ENCODE measurements at places on chromosomes 11 and 22.

DNA sequence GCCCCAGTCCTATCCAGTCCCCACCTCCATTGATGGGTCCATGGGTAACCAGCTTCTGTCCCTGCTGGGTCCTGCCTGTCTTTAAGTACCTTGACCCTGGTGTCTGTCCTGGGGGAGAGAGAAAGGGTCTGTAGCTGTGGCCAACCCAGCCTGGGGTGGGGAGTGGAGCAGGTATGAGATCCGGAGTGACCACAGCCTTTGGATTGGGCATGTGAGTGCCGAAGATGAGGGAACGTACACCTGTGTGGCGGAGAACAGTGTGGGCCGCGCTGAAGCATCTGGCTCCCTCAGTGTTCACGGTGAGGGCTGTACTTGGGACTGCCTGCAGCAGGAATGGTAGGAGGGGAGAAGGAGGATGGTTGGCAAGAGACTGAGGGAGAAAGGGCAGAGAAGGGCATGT lies 5.2 kb downstream of the ROBO3 start:
- no peak for DNase-seq

DNA sequence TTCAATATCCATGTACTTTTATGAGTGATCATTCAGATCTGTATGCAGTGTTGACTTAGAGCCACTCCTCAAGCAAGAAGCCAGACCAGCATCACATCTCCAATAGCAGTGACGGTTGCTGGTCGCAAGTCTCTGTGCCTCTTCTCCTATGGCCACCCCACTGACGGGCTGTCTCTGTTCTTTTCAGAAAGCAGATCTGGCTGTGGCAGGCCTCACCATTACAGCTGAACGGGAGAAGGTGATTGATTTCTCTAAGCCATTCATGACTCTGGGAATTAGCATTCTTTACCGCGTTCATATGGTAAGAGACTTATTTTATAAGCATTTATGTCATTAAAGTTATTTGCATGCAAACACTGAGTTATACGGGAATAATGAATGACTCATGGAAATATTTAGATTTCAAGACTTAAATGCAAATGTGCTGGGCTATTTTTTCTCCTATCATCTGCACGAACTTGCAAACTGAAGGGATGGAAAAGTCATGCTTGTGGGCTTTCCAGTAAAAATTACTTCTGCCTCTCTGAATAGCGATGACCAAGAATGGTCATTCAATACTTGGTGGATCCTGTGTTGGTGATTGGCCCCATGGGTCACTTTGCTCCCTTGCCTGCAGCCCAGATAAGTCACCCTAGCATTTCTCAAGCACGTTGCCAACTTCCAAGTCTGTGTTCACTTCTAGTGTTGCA lies 83.6 kb upstream of the TBCEL start:
- no peak for DNase-seq

DNA sequence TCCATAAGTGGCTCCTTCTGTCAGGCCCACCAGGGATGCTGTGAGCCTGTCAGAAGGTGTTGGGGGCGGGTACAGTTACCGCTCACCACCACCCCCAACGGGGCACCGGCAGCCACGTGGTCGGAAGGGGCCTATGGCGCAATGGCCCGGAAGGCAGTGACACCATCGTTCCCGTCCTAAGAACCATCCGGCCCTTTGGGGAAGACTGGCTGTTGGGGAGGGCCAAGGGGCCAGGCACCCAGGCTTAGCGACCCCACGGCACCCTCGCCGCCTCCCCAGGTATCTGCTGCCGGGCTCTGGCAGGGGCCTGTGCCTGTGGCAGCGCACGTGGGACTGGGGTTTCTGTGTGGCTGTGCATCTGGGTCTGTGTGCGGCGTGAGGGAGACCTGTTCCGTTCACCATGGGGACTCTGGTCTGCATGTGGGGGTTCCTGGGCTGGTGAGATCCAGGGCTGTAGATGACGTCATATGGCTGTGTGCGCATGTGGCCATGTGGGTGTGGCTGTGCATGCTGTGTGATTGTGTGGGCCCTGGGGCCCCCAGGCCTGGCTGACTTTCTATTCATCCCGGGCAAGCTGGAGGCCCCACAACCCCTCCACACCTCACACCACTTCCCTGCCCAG lies 717 bp downstream of the OSM start:
- peak; percentile 88 for DNase-seq

DNA sequence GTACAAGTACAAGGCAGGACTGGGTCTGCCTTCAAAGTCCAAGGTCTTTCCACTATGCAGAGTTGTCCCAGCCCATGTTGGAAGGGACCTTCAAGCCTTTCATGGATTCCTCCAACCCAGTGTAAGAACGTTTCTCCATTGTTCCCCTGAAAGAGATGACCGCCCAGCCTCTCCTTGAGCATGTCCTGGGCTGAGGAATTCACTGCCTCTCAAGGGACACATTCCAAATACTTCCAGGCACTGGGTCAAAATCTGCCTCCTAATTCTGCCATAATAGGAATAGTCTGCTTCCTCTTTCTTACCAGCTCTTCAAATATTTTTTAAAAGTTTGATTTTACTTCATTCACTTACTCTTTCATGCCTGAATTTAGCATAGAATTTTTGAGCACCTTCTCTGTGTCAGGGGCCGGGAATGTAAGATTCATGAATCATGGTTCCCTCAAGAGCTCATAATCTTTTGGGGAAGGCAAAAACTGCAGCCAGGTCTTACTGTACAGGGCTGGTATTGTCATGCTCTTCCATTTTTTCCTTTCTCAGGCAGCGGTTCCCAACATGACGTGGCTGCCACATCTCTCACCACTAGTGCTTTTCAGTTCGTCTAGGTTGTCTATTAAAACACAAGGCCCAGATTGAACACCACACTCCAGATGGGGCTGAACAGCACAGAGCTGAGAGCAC lies 143.3 kb upstream of the TBCEL start:
- DNase-seq: no peak

- no peak for DNase-seq
Measured at GRCh38 chr11:86067009-86067850, 1.7 kb downstream of the PICALM start.

GRCh38 chr11:313787-314553 lies at the start of gene IFITM1:
Gene IFITM1, plus strand, starts transcription at chr11:314040. Its CDS starts 131 bp downstream, at chr11:314171.
- peak; percentile 50 for DNase-seq

GRCh38 chr11:2732261-2732939 lies 32.6 kb upstream of the KCNQ1OT1 start:
- DNase-seq: no peak

GRCh38 chr11:114262681-114263512 lies 33.3 kb upstream of the NNMT start:
- DNase-seq: no peak

- DNase-seq: no peak
Measured at GRCh38 chr22:28413612-28414399, 265.8 kb downstream of the TTC28 start.

- no peak for DNase-seq
Measured at GRCh38 chr11:6727971-6728760, 43.6 kb downstream of the OR2AG2 start.

GRCh38 chr22:26725012-26725676 lies 67.8 kb downstream of the MIAT start:
- DNase-seq: no peak

GRCh38 chr11:126362879-126363655 lies 7.6 kb downstream of the ST3GAL4 start:
- DNase-seq: no peak

- DNase-seq: no peak
Measured at GRCh38 chr11:119983240-119983732, 154.6 kb downstream of the TRIM29 start.

GRCh38 chr11:130054966-130055365 lies 14.7 kb upstream of the APLP2 start:
- no peak for DNase-seq

GRCh38 chr11:127059750-127060149 lies 59.2 kb upstream of the KIRREL3 start:
- no peak for DNase-seq

GRCh38 chr11:122126024-122126688 lies 10.1 kb upstream of the BLID start:
- DNase-seq: no peak
